ENCODE measurements at places on chromosomes 11 and 22. TPM values are rescaled to one million over a fixed set of nuclear protein-coding genes. Genes with fewer than 3 reads are reported as not detected.

Gene KAT5
- total RNA-seq: 50.4 TPM

Gene MSANTD4
- 42.8 TPM for total RNA-seq

Gene FGF19
- total RNA-seq: not detected

Gene APOBEC3A
- total RNA-seq: not detected

Gene SUSD2
- 17.5 TPM for total RNA-seq

Gene OR8G5
- total RNA-seq: not detected
